ENCODE measurements at places on chromosomes 4 and X.

GRCh38 chr4:143939528-143939927 is 34.2 kb upstream of the GYPE start:
- DNase-seq: no peak

DNA sequence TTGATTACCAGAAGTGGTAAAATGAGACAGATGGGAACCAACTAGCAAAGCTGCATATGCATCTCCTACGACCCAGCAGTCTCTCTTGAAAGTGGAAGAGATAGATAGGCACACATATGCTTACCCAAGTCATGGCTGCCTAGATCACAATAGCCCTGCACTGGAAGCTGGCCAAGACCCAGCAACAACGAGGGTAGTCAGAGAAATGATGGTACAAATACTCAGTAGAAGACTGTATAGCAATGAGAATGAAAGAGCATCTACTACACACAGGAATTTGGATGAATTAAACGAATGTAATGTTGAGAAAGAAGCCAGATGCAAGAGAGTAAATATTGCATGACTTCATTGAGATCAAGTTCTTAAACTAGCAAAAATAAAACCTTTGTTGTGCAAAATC is 100.3 kb upstream of the FAT1 start:
- no peak for DNase-seq

- no peak for DNase-seq
These were observed 39.7 kb downstream of the PTPN13 start for GRCh38 chr4:86633854-86634253.

DNA sequence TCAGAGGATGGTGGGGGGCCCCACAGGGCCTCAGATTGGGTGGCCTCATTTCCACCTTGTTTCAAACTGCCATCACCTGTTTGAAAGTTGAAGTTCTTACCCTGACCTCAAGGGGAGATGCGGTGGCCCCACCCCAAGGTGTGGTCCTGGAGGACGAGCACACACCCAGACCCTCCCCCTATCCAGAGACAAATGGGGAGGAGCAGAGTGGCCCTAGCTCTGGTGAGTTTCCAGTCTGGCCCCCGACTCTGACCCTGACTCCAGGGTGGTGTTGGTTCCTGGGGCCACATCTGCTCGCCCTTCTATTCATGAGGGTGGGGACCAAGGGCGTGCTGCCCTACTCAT is 36.3 kb upstream of the ADRA2C start:
- DNase-seq: no peak

Data from ureter (tissue), 1 donor.